T-cell (primary cell): ENCODE measurements at places on chromosomes 7 and 10.
A peak's percentile ranks its signal among the peaks of the same experiment; 100 is the strongest.

DNA sequence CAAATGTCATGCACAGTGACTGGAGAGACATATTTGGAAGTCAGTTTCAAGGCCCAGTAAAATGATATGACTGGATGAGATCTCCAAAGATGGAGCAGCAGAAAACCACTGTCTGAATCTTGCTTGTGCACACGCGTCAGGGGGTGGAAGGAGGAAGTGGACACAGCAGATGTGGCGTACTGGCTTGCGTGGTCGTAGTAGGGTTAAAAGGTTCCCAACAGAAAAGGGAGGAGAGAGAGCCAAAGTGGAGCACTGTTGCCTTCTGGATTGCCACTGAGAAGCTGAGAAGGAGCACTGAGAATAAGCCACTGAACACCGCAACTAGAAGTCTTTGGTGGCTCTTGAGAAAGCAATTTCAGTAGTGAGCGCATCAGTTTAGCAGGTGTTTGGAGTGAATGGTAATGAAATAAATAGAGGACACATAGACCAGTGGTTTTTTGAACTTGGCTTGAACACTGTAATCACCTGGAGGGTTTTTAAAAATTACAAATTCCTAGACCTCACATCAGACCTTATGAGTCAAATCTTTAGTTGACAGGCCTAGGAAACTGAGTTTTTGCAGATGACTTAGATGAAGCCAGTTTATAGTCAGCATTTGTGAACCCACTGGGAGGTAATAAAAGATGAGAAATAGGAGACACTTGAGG lies 227.3 kb downstream of the PTEN start:
- no peaks in the 10 kb centered on the region for H3K36me3 ChIP-seq
- no peak for DNase-seq
- H3K4me1 ChIP-seq, result peaks cover 24% of the 10 kb centered on the region
- H3K4me3 ChIP-seq, result no peak overlapping the region

- DNase-seq, result no peak
- H3K4me1 ChIP-seq, result no peaks in the 10 kb centered on the region
- no peaks in the 10 kb centered on the region for H3K36me3 ChIP-seq
- no peak overlapping the region for H3K4me3 ChIP-seq
- no peaks in the 10 kb centered on the region for H3K27me3 ChIP-seq
Measured at GRCh38 chr10:19946791-19947190, 130.6 kb downstream of the PLXDC2 start.

DNA sequence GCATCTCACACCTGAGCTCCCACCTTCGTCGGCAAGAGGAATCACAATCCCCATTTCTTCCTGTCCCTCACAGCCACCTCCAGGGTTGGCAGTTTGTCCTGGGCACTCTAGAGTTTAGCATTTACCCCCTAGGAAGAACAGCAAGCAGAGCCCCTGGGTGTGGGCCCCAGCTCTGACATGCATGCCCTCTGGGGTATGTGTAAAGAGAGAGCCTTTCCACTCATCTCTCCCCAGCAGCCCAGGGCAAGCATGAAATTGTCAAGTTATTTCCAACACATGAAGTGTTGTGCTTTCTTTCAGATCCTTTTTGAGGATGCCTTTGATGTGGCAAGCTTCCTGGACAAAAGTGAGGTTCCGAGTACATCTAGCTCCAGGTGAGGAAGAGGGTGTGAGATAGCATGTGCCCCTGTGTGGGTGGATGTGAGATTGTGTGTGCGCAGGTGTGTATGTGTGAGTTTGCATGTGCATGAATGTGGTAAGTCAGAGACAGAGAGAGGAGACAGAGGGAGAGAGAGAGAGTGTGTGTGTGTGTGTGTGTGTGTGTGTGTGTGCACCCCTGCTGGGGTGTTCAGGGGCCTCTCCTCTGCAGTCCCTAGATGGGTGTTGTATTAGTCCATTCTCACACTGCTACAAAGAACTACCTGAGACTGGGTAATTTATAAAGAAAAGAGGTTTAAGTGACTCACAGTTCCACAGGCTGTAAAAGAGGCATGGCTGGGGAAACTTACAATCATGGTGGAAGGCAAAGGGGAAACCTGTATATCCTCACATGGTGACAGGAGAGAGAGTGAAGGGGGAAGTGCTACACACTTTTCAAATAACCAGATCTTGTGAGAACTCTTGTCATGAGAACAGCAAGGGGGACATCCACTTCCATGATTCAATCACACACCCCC lies 18.1 kb downstream of the STRA8 start:
- H3K4me3 ChIP-seq, result no peak overlapping the region
- no peak overlapping the region for H3K27ac ChIP-seq
- H3K36me3 ChIP-seq, result no peaks in the 10 kb centered on the region

- no peaks in the 10 kb centered on the region for H3K27me3 ChIP-seq
- DNase-seq, result no peak
- no peaks in the 10 kb centered on the region for H3K4me1 ChIP-seq
- no peak overlapping the region for H3K4me3 ChIP-seq
- no peak overlapping the region for H3K27ac ChIP-seq
- H3K36me3 ChIP-seq, result no peaks in the 10 kb centered on the region
Measured at GRCh38 chr10:33460505-33461294, 126.2 kb upstream of the NRP1 start.

DNA sequence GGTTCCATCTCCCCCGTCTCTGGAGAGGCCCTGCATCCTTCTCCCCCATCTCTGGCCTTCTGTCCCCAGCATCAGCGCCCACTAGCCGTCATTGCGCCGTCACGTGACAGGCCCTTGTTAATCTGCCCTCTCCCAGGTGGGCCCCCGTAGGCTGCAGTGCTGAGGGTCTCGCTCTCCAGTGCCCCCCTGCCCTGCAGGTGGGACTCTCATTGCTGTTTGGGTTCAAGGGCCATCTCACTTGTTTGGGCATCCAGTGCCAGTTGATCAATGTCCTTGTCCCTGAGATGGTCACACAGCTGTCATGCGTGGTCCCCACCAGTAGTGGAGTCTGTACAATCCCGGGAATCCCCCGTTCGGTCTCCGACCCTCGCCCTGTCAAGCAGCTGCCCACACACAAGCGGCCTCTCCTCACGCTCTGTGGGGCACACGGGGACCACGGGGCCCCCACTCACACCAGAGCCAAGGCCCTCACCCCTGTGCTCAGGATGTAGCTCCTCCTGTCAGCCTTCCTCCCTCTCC lies 114.0 kb downstream of the INPP5A start:
- no peak for DNase-seq
- no peaks in the 10 kb centered on the region for H3K27me3 ChIP-seq
- no peaks in the 10 kb centered on the region for H3K36me3 ChIP-seq
- no peaks in the 10 kb centered on the region for H3K4me1 ChIP-seq

DNA sequence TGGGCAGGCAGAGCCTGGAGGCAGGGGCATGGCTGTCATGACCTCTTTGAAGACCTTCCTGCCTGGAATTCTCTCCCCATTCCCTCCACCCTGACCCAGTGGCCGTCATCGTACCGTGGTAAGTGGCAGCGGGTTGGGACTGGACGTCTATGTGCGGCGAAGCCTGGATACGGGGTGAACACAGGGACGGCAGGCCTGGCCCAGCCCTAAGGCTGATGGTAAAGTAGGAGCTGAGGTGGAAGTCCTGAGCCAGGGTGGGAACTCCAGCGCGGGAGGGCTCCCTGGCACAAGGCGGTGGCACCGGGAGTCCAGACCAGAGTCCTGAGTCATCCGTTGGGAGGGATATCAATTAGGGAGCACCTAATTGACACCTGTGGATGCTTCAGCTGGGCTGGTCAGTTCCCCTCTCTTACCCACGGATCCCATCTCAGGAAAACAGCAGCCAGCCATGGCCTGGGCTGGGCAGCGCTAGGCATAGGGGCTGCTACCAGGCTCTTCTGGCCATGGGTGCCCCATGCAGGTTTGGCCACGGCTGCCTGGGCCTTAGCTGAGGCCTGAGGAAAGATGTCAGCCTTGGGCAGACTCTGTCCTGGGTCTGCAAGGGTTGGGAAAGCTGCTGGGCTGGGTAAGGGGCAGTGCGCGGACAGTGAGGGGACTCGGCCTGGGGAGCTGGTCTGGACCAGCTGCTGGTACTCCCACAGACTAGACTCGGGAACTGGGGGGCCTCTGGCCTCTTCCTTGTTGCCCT lies 3.3 kb downstream of the PPIF start:
- H3K27ac ChIP-seq, result no peak overlapping the region
- no peak overlapping the region for H3K4me3 ChIP-seq
- peaks cover 56% of the 10 kb centered on the region for H3K36me3 ChIP-seq
- no peak for DNase-seq
- H3K27me3 ChIP-seq, result no peaks in the 10 kb centered on the region

DNA sequence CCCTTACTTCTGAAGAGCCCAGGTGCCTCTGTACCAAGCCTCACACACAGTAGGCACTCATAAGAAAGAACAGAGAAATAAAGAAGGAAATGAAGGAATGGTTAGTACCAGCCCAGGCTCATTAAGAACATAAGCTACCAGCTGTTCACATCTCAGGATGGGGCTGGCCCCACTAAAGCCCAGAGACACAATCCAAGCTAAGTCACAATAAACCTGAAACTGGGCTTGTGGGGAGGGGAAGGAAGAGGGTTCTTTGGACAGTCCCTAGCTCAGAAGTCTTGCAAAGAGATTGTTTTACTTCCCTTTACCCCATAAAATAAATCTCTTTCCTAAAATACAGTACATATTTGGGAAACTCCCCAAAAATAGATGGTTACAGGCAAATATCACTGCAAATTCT lies 24.3 kb downstream of the FBXW4 start:
- H3K36me3 ChIP-seq, result peaks cover 86% of the 10 kb centered on the region
- no peaks in the 10 kb centered on the region for H3K27me3 ChIP-seq
- DNase-seq, result no peak
- H3K27ac ChIP-seq, result no peak overlapping the region

DNA sequence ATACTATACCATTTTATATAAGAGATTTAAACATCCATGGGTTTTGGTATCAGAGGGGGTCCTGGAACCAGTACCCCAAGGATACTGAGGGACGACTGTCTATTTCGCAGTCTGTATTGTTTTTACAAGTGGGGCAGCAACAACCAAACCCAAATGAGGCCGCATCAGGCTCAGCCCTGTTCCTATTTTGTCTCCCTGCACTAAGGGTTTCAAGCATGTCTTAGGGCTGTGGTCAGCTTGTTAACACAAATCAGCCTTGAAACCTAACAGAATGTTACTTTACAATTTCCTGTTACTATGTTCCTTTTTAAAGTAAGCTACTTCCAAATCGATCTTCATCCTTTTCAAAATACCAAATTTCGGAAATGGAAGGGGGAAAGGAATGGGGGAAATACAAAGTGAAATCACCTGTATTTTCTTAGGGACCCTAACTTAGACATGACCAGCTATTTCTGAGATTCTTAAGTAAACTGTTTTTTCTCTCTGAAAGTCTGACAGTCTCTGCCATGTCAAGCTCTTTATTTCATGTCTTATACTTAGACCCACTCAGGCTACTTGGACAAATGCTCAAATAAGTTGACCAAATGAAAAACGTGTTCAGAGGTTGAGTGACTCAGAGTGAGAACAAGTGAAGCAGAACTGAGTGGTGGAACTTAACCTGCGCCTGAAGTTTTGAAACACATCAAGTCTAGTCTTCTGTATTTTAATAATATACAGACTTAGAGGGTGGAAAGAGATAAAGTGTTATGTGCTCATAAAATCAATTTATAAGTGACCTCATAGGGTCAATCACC lies 75.8 kb downstream of the C1GALT1 start:
- no peaks in the 10 kb centered on the region for H3K27me3 ChIP-seq
- no peaks in the 10 kb centered on the region for H3K36me3 ChIP-seq
- peaks cover 23% of the 10 kb centered on the region for H3K4me1 ChIP-seq
- peak; percentile 15 for DNase-seq
- H3K27ac ChIP-seq, result peak overlapping the region; percentile 94

DNA sequence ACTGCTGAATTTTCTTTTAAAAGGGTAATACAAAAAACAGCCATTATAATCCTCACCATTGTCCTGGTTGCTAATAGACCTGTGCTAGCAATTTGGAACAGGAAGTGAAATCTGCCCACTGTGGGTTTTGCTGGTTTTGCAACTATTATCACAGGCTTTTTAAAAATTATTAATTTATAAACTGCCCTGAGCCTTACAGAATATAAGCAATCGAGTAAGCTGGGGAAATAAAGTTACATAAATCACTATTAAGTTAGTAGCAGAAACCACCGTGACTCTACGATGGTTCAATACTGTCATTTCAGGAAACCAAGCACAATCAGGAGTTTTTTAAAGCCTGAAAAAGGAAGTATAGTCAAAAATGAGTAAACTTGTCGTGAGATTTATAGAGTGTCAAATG lies 62.3 kb downstream of the TMEM26 start:
- no peak overlapping the region for H3K4me3 ChIP-seq
- H3K27me3 ChIP-seq, result no peaks in the 10 kb centered on the region
- H3K4me1 ChIP-seq, result no peaks in the 10 kb centered on the region
- DNase-seq, result no peak

DNA sequence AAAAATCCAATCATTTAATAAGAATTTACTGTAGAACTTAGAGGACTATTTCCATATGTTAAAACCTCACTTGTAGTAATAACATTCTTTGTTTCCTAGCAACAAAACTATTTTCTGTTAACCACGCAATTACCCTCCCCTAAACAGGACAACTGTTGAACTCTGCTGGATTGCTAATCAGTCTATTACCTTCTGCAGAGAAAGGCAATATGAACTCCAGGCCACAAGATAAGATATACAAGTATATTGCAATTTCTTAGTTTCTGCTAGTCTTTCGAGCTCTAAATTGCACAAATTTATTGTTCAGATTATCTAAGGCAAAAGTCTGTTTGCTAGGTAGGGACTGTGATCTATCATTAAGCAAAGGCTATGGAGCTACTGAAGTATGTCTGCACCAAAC lies 920.1 kb upstream of the LRRN3 start:
- no peaks in the 10 kb centered on the region for H3K27me3 ChIP-seq
- no peak overlapping the region for H3K27ac ChIP-seq
- H3K4me3 ChIP-seq, result no peak overlapping the region
- no peak for DNase-seq

- H3K36me3 ChIP-seq, result no peaks in the 10 kb centered on the region
- peaks cover 20% of the 10 kb centered on the region for H3K4me1 ChIP-seq
- H3K27ac ChIP-seq, result no peak overlapping the region
- H3K27me3 ChIP-seq, result no peaks in the 10 kb centered on the region
- no peak for DNase-seq
- no peak overlapping the region for H3K4me3 ChIP-seq
Measured at GRCh38 chr7:1134951-1135350, 25.0 kb downstream of the ZFAND2A start.

GRCh38 chr7:2811476-2812113 lies 32.5 kb downstream of the GNA12 start:
- H3K4me1 ChIP-seq, result no peaks in the 10 kb centered on the region
- H3K36me3 ChIP-seq, result no peaks in the 10 kb centered on the region
- H3K27me3 ChIP-seq, result no peaks in the 10 kb centered on the region
- no peak for DNase-seq
- no peak overlapping the region for H3K4me3 ChIP-seq
- H3K27ac ChIP-seq, result no peak overlapping the region

DNA sequence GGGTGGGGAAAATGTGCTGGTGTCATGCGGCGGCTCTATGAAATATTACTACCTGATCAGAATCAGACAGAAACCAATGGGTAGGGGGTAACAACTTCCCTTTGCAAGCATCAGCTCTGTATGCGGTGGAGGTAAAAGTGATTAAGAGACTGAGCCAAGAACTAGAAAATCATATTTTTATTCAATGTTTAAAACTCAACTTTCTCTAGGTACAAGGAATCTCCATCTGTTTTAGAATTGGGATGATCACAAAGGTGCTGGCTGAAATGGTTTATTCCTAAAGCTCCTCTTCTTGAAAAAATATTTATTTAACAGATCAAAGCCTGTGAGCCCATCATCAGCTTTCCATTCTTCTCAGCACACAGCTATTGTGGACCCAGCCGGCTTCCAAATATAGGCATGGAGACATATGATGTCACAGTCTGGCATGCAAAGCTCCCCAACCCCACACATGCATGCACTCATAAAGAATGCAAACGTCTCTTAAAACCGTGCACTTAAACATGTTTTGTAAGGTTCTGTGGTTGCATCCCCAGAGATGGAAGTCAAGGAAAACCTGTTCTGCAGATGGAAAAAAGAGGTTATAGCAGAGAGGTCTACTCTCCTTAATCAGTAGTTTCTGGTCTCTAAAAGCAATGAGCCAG lies 126.0 kb downstream of the SKIDA1 start:
- H3K36me3 ChIP-seq, result no peaks in the 10 kb centered on the region
- no peaks in the 10 kb centered on the region for H3K4me1 ChIP-seq
- no peak overlapping the region for H3K4me3 ChIP-seq
